Astrocyte (in vitro differentiated cells and primary cell): ENCODE measurements at places on chromosomes 7 and 10.

DNA sequence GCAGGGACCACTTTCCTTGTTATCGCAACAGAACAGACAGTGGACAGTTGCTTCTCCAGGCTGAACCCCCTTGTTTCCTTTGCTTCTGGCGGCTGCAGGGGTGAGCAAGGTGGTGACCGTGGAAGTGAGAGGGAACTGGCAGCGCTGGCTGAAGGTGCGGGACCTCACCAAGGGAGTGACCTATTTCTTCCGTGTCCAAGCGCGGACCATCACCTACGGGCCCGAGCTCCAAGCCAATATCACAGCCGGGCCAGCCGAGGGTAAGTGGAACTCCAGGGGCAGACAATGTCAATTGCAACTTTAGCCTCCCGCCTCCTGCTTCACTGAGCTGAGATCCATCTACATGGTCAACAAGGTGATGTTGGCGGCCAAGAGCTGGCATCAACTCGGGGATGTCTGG, 462.1 kb upstream of the FOXK1 start:
- no peaks in the 10 kb centered on the region for H3K4me1 ChIP-seq
- no peaks in the 10 kb centered on the region for H3K36me3 ChIP-seq
- no peaks in the 10 kb centered on the region for H3K27me3 ChIP-seq
- no peak overlapping the region for H3K27ac ChIP-seq

DNA sequence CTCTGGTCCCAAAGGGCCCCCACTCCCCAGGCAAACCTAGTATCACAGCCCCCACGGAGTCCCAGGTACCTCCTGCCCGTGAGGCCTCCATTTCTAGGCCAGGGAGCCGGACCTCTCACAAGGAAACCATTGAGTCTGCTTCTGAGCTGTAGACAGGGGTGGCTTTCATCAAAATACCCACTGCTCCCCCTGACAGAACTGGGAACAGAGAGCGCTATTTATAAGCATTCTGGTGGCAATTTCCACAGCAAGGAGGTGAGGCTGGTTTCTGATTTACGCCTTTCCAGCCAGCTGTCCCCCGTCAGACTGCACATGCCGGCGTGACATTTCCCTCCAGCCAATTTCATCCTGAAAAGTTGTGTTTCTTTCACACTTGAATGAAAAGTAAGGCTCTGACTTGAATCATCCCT, 407.5 kb upstream of the PRKCQ start:
- no peaks in the 10 kb centered on the region for H3K36me3 ChIP-seq
- no peak for DNase-seq
- no peaks in the 10 kb centered on the region for H3K27me3 ChIP-seq
- no peaks in the 10 kb centered on the region for H3K4me1 ChIP-seq
- H3K4me3 ChIP-seq = no peak overlapping the region

- DNase-seq = peak; percentile 77
- H3K4me3 ChIP-seq = no peak overlapping the region
- H3K27ac ChIP-seq = peak overlapping the region; percentile 75
- no peaks in the 10 kb centered on the region for H3K36me3 ChIP-seq
- no peaks in the 10 kb centered on the region for H3K27me3 ChIP-seq
Observed at GRCh38 chr7:134720091-134720935, 59.1 kb upstream of the CALD1 start.

- DNase-seq = no peak
- no peaks in the 10 kb centered on the region for H3K4me1 ChIP-seq
- no peak overlapping the region for H3K4me3 ChIP-seq
- H3K27me3 ChIP-seq = no peaks in the 10 kb centered on the region
- peaks cover 22% of the 10 kb centered on the region for H3K36me3 ChIP-seq
Observed at GRCh38 chr7:6136475-6136874, 105.3 kb downstream of the ANKRD61 start.

DNA sequence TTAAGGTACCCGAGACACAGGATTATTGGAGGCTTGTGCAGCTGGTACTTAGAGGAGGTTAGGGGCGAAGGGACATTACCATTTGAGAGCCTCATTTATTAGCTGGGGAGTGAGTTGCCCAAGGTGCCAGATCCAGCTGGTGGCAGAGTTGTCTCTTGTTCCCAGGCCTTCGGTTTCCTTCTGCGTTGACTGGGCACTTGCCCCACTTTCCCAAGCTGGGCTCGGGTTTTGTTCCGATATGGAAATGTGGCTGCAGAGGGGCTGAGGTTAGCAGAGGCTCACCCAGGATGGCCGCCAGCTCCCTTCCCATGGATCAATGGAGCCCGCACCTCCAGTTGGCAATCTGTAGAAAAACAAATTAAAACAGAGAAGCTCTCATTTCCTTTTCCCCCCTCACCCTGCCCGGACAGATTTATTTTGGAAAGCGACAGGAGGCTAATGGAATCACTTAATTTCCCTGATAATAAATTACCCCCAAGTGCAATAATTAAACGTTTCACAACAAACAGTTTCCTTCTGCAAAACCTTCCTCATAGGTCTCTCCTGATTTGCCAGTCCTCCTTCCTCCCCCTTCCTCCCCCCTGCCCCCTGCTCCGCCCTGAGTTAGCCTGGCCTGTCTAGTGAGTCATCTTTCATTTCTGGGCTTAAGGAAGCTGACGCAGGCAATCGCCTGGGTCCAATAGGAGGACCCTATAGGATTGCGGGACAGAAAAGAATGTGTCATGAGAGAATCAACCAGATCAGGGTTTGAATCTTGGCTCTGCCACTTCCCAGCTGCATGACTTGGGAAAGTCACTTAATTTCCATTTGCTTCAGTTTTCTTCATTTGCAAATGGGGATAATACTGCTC, 51.7 kb downstream of the ADRA2A start:
- peak; percentile 19 for DNase-seq
- H3K4me3 ChIP-seq = no peak overlapping the region
- no peak overlapping the region for H3K27ac ChIP-seq

DNA sequence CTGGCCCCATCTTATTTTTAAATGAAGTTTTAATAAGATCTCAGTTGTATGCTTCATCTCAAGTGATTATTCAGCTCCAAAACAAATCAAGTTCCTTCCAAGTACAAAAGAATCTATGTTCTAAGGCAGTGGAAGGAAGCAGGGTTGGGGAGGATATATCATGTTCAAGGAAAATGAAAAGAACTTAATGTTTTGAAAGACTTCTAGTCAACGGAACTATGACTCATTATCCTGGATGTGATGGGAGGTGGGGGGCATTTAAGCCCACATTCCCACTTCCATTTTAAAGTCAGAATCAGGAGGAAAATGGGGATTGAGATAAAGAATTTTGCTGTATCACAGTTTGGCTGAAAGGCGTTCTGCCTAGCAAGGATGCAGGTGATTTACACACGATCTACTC, 59.4 kb downstream of the FANK1 start:
- DNase-seq = no peak
- H3K4me1 ChIP-seq = no peaks in the 10 kb centered on the region
- no peaks in the 10 kb centered on the region for H3K36me3 ChIP-seq
- no peaks in the 10 kb centered on the region for H3K27me3 ChIP-seq
- no peak overlapping the region for H3K27ac ChIP-seq
